ENCODE measurements at places on chromosomes 4 and X.
A peak's percentile ranks its signal among the peaks of the same experiment; 100 is the strongest.

- DNase-seq = no peak
Observed at GRCh38 chr4:174156239-174156826, 127.1 kb downstream of the FBXO8 start.

- DNase-seq = no peak
Observed at GRCh38 chr4:23884261-23884660, 5.6 kb downstream of the PPARGC1A start.

- no peak for DNase-seq
Observed at GRCh38 chr4:140308366-140309123, 64.9 kb upstream of the SCOC start.

- DNase-seq = no peak
Observed at GRCh38 chr4:154503598-154503997, 12.0 kb upstream of the DCHS2 start.

- no peak for DNase-seq
Observed at GRCh38 chr4:35175487-35175886, 1068.8 kb downstream of the ARAP2 start.

DNA sequence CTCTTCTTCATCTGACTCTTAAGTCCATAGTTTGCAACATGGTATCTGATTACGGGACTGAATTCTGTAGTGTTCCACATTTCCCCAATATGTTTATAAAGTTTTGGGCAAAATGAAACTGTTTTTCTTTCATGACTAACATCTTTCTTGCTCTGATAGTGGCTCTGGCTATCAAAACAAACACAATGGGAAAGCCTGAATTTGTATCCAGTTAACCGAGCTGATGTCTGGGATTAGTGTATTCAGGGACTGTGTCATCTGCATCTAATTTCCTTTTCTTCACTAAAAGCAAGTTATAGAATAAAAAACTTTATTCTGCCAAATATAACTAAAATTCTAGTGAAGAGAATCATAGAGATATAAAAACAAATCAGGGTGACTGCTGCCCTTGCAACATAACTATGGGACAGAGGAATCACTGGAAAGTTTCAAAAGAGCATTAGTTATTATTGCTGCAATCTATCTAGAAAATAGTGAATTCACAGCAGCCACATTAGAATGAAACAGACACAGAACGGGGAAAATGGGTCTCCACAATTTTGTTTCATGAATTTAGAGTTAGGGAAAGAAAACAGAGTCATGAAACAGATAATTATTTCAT lies 61.3 kb downstream of the ANTXR2 start:
- no peak for DNase-seq

- DNase-seq = peak; percentile 64
Observed at GRCh38 chrX:71909956-71910355, 689 bp upstream of the NHSL2 start.

GRCh38 chr4:147388018-147388417 lies 92.9 kb upstream of the EDNRA start:
- DNase-seq = no peak

DNA sequence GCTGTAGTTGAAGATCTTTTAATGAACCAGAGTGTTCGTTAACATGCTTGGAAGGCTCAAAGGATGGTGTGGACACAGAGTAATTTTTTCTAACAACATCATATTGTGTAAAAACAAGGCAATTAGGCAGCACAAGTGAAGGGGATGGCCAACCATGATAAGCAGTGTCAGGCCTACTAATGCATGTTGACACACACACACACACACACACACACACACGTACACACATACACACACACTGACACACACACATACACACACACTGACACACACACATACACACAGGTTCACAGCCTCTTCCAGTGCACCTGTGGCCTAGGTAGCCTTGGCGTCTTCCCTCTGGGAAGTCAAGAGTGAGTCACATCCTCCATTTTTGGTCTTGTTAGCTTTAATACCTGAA lies at the start of gene SUPT20HL1:
Gene SUPT20HL1 (plus strand): TSS at position 368 of the 400 bp plus-strand sequence. CDS start 2,122 bp downstream, outside the sequence.
- DNase-seq = no peak

DNA sequence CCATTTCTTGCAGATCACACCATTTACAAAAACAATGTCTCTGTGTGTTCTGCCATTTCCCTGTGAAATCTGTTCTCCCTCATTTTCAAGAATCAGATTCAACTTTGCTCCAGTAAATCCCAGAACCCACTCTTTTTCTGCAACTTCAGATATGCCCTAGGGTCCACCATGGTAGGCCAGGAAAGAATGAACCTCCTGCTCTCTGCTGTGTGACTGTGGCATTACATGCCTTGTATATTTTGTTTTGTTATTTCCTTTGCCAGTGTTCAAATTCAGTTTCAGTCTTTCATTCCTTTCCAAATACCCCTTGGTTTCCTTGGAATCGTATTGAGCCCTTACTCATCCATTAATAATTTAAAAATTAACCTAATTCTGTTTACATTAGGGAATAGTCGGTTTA lies 290.2 kb upstream of the VCX start:
- no peak for DNase-seq

DNA sequence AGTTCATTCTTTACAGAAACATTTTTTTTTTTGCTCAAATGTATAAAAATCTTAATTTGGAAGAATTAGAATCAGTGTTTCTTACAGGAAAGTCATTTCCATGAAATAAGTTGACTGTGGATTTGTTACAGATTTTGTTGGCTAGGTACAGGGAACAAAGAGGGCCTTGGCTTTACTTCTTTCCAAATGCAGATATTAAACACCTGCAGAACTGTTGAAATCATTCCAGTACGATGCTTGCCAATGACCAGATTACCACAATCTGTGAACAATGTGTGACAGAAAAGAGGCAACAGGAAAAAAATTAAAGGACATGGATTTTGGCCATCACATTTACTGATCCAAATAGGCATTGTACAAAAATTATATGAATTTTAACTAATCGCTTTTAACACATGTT lies 70.8 kb downstream of the ANXA10 start:
- DNase-seq = no peak

- DNase-seq = no peak
Observed at GRCh38 chr4:1002131-1002630, 9.0 kb upstream of the SLC26A1 start.

DNA sequence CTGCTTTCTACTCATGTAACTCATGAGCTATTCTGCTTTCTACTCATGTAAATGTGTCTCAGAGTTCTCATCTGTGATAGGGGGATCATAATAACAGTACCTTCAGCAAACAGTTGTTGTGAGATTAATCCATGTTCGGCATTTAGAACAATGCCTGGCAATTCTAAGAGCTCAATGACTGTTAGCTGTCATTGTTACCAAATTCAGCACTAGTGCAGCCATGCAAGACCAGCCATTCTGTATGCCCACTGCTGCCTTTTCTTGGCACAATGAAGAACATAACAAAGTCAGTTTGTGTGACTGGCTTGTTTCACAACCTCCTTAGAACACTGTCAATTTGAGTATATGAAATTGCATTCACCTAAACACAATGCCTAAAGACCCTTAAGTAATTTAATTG lies 163.2 kb downstream of the ANK2 start:
- DNase-seq = no peak

DNA sequence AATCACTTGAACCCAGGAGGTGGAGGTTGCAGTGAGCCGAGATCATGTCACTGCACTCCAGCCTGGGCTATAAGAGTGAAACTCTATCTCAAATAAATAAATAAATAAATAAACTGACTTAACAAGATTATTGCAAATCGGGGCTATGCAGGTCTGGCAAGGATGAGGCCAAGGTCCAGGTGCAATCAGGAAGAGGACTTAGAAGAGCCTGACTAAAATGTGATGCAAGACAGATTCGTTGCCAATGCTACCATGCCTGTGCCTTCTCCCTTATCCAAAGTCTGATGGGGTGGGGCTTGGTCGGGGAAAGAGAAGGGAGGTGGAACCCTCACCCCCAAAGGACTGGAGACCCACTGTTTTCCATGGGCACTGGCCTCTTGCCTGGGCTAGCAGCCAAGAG lies 14.7 kb downstream of the ZCCHC13 start:
- no peak for DNase-seq

DNA sequence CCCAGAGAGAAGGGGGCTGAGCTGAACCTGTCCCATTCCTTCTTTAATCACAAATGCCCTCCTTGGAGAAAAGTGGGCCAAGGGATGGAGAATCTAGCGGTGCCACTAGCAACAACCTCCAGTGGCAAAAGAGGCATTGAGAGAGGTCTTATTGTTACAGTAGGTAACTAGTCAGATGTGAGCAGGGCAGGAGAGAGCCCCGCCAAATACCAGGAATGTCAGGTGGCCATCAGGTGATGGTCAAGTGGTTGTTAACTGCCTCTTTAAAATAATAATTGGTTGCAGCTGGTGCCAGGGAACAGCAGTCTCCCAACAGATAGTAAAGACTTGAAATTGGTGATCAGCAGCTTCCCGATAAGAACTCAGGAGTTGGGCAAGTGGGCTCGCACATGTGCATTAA lies 116.1 kb downstream of the EVC2 start:
- no peak for DNase-seq

- no peak for DNase-seq
Observed at GRCh38 chr4:85151371-85151770, 184.9 kb upstream of the WDFY3 start.

DNA sequence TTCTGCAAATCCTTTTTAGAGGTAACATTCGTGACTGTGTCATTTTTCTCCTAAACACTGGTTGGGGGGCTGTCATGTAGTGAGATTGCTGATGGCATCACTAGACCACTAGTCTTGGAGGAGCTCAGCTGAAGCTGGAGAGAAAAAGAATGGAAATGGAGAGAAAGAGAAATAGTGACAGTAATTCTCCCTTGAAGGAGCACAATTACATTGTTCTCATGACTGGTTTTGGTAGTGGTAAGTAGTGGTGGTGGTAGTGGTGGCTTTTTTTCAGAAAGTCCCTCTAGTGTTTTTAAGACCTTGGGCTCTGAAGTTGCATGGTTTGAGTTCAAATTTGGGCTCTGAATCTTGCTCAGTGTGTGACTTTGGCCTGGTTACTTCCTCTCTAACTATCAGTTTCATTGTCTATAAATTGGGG lies 99.8 kb downstream of the LARP7 start:
- no peak for DNase-seq

- DNase-seq = peak; percentile 43
Observed at GRCh38 chr4:1604706-1605205, 79.4 kb downstream of the FAM53A start.

DNA sequence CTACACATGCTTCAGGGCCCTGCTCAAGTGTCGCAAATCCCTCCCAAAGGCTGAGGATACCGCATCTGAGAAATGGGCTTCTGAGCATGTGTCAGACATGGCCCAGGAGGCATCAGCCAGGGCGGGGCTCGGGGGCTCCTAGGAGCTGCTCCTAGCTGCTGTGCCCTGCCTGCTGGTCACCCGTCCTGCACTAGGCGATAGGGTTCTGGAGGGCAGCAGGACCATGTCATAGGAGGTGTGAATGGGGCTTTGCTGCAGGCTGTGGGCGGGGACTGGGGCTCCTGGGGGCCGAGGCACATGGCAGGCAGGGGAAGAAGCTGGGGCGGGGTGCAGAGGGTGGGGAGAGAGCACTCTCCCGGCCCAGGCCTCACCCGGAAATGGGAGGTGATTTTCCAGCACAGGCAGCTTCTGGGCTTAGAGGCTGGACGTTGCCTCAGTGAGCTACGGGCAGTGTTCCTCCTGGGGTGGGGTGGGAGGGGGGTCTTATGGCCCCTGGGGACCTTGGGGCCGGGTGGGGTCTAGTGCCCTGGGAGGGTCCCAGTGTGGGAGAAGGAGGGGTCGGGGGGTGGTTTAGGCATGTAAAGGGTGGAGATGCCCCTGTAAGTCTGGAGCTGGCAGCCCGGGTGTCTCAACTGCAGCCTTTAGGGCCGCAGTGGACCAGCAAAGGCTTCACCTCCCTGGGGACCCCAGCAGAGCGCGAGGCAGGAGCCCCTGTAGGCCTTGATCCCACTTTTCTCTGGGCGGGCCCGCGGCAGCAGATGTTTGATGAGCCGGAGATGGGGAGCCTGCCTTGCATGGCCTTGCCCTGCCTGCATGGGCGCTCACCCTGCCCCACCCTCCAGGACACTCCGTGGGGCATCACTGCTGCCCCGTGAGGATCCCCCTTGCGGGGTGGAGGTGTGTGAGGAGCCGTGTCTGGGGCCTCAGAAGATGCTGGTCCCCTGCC lies 98.6 kb upstream of the LRPAP1 start:
- no peak for DNase-seq

GRCh38 chrX:37754516-37754915 lies 25.3 kb upstream of the CYBB start:
- DNase-seq = no peak

DNA sequence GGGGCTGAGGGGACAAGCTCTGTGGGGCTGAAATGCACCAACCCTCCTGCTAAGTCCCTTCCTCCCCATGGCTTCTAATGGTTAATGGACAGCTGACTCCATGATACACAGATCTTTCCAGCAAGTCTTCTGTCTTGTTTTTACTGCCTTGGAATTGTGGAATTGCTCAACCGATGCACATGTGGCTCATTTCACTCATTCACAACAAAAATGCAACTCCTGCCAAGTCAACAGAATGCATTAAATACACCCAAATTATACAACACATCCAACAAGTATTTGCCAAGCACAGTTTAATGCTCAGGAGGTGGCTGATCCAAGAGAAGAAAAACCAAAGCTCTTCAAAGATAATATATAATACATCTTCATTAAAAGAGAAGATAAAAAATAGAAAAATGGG lies 61.9 kb upstream of the PAGE4 start:
- no peak for DNase-seq

GRCh38 chr4:8047837-8048678 lies 108.4 kb upstream of the AFAP1 start:
- no peak for DNase-seq

DNA sequence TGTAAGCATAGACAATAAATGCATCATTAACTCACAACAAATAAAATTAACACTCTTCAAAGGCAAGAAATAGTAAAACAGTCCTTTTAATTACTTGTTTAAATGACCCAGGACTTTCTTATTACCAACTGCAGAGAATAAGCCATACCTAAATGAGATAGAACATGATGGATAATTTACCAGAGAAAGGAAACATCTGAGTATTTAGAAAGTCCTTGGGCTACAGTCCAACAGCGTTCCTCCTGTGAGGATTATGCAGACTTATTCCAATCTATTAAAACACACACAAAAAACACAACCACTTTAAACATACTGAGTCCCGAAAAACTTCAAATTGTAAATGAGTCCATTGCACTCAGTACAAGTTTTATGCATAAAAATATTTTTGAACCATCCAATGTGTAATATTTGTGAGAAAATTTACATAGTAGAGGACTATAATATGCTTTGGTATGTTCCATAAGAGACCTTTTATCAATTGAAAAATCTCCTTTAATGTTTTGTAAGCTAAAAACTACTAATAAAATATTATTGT lies 129.2 kb downstream of the NR3C2 start:
- DNase-seq = no peak

- no peak for DNase-seq
Observed at GRCh38 chrX:40996886-40997530, 88.2 kb upstream of the USP9X start.
